CD14-positive monocyte (primary cell): ENCODE measurements at places on chromosomes 2 and 18.

DNA sequence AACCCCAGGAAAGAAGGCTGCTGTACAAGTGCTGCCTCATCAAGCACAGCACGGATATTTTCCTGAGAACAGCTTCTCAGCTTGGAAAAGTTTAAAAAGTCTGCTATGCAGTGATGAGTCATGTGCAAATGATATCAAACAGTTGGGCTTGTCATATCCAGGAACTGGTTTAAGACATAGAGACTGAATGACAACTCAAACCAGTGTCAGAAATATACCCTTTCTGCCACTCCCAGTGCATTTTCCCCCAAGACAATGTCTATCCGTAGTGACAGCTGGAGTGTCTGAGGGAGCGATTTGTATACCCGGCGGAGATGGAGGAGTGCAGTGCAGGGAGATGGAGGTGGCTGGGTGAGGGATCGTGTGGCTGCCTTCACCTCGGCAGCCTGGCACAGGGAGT lies 28.2 kb downstream of the SOX11 start:
- no peaks in the 10 kb centered on the region for H3K36me3 ChIP-seq
- H3K4me3 ChIP-seq: no peak overlapping the region
- H3K4me1 ChIP-seq: no peaks in the 10 kb centered on the region
- no peak overlapping the region for H3K27ac ChIP-seq
- no peaks in the 10 kb centered on the region for H3K27me3 ChIP-seq

DNA sequence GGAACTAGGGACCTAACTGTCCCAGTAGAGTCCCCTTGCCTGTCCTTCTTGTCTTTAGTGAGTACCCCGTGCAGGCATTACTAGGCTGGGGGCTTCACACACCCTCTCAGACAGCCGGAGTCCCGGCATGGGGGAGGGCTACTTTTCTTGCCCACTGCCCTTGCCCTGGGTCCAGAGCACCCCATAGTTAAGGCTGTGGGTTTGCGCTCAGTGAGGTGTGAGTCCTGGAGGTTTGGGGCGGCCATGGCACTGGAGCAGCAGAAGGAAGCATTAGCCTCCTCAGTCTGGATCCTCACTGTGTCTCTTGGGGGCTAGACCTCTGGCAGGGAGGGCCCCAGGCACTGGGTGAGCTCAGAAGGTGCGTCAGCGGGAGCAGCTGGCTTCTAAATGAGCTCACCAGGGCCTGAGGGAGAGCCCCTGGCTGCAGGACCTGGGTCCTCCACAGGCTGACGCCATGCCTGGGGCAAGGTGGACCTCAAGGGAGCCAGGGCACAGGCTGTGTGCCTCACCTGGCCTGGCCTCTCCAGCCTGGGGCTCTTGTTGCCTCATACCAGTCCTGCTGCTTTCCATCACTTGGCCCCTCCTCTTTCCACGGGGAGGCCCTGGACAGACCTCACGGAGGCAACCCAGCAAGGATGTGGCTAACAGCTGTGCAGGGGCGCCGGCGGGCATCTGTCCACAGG lies 27.4 kb downstream of the HS6ST1 start:
- no peaks in the 10 kb centered on the region for H3K4me1 ChIP-seq
- no peak overlapping the region for H3K4me3 ChIP-seq
- H3K36me3 ChIP-seq: no peaks in the 10 kb centered on the region

- no peaks in the 10 kb centered on the region for H3K36me3 ChIP-seq
- H3K4me3 ChIP-seq: no peak overlapping the region
- H3K27ac ChIP-seq: no peak overlapping the region
- H3K27me3 ChIP-seq: no peaks in the 10 kb centered on the region
- no peaks in the 10 kb centered on the region for H3K4me1 ChIP-seq
Observed at GRCh38 chr2:137221797-137222492, 456.6 kb downstream of the THSD7B start.

- H3K36me3 ChIP-seq: no peaks in the 10 kb centered on the region
- DNase-seq: no peak
- no peaks in the 10 kb centered on the region for H3K4me1 ChIP-seq
- H3K4me3 ChIP-seq: no peak overlapping the region
Observed at GRCh38 chr2:138395565-138396306, 105.8 kb upstream of the SPOPL start.

GRCh38 chr2:199851501-199851810 lies 464 bp upstream of the FTCDNL1 start:
- no peaks in the 10 kb centered on the region for H3K36me3 ChIP-seq
- peak overlapping the region; percentile 37 for H3K27ac ChIP-seq
- peak overlapping the region; percentile 81 for H3K4me3 ChIP-seq
- peak; percentile 29 for DNase-seq

GRCh38 chr2:48852938-48853337 lies 97.4 kb upstream of the LHCGR start:
- DNase-seq: no peak
- H3K4me1 ChIP-seq: no peaks in the 10 kb centered on the region
- H3K4me3 ChIP-seq: no peak overlapping the region
- H3K27me3 ChIP-seq: no peaks in the 10 kb centered on the region

DNA sequence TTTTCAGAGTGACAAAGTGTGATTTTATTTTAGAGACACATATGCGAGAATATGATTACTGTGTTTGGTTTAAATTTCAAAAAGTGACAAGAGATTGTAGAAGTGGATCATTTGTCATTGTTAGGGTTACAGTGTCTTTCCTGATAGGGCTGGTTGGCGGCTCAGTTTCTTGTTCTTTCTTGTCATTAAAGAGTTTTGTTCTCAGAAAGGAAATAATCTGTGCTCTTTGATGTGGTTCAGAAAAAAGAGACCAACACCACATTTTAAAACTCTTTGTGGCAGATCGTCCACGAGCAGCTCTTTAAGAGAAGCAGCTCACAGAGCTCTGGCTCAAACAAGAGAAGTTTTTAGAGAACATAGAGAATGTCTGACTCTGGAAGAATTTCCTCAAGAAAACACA lies 45.6 kb upstream of the ZNF532 start:
- no peak overlapping the region for H3K4me3 ChIP-seq
- H3K36me3 ChIP-seq: no peaks in the 10 kb centered on the region
- no peak overlapping the region for H3K27ac ChIP-seq

DNA sequence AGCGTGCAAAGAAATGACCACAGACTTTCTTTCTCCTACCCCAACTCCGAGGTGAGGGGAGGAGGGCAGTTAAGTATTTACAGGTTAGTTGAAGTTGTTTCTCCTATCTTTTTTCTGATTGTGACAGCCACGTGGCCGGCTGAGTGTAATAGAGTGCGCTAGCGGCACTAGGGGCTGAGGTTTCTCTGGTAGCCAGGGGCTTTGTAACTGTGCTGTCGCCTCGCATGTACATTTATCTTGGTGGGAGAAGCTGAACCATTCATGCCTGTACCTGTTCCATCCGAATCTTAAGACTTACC lies 214.1 kb upstream of the STON1 start:
- peak overlapping the region; percentile 95 for H3K27ac ChIP-seq
- no peaks in the 10 kb centered on the region for H3K36me3 ChIP-seq
- no peaks in the 10 kb centered on the region for H3K27me3 ChIP-seq
- H3K4me1 ChIP-seq: peaks cover 51% of the 10 kb centered on the region
- peak overlapping the region; percentile 89 for H3K4me3 ChIP-seq

- no peaks in the 10 kb centered on the region for H3K4me1 ChIP-seq
- no peak overlapping the region for H3K4me3 ChIP-seq
- DNase-seq: no peak
- no peaks in the 10 kb centered on the region for H3K36me3 ChIP-seq
Observed at GRCh38 chr2:155842103-155842502, 490.4 kb downstream of the NR4A2 start.

- no peaks in the 10 kb centered on the region for H3K36me3 ChIP-seq
- DNase-seq: no peak
- H3K4me3 ChIP-seq: no peak overlapping the region
- H3K4me1 ChIP-seq: no peaks in the 10 kb centered on the region
- H3K27ac ChIP-seq: no peak overlapping the region
- H3K27me3 ChIP-seq: no peaks in the 10 kb centered on the region
Observed at GRCh38 chr18:65988972-65989371, 238.2 kb downstream of the CDH7 start.

- H3K4me1 ChIP-seq: peaks cover 78% of the 10 kb centered on the region
- DNase-seq: no peak
- no peaks in the 10 kb centered on the region for H3K27me3 ChIP-seq
- H3K4me3 ChIP-seq: peak overlapping the region; percentile 9
Observed at GRCh38 chr2:161165266-161165665, 5.0 kb downstream of the TANK start.

GRCh38 chr18:8890957-8891464 lies 185.7 kb downstream of the MTCL1 start:
- no peak overlapping the region for H3K27ac ChIP-seq
- H3K4me1 ChIP-seq: no peaks in the 10 kb centered on the region
- no peak for DNase-seq

- H3K27me3 ChIP-seq: no peaks in the 10 kb centered on the region
- no peak overlapping the region for H3K4me3 ChIP-seq
Observed at GRCh38 chr2:235536711-235537110, 42.9 kb downstream of the AGAP1 start.

DNA sequence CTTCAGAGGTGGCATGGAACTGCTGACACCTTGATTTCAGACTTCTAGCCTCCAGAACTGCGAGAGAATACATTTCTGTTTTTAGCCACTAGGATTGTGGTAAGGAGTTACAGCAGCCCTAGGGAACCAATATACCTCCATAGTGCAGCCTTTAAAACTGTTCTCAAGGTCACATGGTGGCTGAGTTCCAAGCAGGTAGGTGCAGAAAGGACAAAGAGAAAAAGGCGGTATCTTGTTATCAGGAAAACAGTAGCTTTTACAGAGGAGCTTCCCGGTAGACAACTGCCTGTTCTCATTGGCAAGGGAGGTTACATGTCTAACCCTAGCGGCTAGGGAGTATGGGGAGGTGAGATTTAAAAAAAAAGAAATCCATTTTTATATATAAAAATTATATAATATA lies 96.2 kb upstream of the BCL2L11 start:
- H3K27me3 ChIP-seq: no peaks in the 10 kb centered on the region
- H3K4me1 ChIP-seq: peaks cover 61% of the 10 kb centered on the region
- H3K4me3 ChIP-seq: no peak overlapping the region
- H3K27ac ChIP-seq: no peak overlapping the region
- no peaks in the 10 kb centered on the region for H3K36me3 ChIP-seq

DNA sequence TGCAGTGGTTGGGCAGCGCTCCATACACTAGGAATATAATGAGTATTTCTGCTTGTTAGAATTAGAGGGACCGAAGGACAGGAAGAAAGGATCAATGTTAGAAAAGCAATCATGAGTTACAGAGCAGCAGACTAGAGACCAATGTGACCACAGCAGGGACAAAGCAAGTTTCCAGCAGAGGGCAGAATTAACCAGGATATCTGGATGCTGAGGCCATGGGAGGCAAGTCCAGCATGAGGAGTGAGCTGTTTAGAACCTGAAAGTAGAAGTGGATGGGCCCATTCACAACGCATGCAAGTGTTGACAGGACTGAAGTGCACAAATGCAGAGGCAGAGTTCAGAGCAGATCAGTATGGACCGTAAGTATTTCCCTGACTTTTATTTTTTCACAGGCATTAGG lies 910.4 kb upstream of the GYPC start:
- H3K4me3 ChIP-seq: no peak overlapping the region
- H3K36me3 ChIP-seq: no peaks in the 10 kb centered on the region
- no peaks in the 10 kb centered on the region for H3K4me1 ChIP-seq
- no peaks in the 10 kb centered on the region for H3K27me3 ChIP-seq
- no peak overlapping the region for H3K27ac ChIP-seq

- H3K4me3 ChIP-seq: no peak overlapping the region
- H3K27ac ChIP-seq: no peak overlapping the region
- no peaks in the 10 kb centered on the region for H3K27me3 ChIP-seq
- peaks cover 34% of the 10 kb centered on the region for H3K36me3 ChIP-seq
- no peaks in the 10 kb centered on the region for H3K4me1 ChIP-seq
Observed at GRCh38 chr2:121505986-121506586, 24.6 kb upstream of the RNU4ATAC start.

GRCh38 chr2:83960371-83960770 lies 498.7 kb downstream of the SUCLG1 start:
- H3K27me3 ChIP-seq: no peaks in the 10 kb centered on the region
- no peak overlapping the region for H3K27ac ChIP-seq
- no peak for DNase-seq
- H3K4me1 ChIP-seq: no peaks in the 10 kb centered on the region

DNA sequence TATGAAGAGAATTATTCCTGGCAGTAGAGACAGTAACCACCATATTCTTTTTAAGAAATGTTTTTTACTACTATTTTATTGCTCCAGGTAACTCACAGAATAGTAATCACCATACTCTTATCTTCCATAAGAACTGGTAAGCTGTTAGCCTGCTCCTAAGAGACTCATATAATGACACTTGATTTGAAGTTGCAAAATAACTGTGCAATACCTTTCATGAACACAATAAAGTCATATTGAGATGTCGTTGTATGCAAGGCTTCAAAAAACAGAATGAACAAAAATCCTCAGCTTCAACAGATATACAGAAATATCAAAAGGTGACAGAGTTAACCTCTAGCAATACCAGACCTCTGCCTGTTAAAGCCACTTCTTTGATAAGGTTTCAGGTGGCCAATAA lies 360.1 kb downstream of the NBAS start:
- H3K27ac ChIP-seq: no peak overlapping the region
- no peaks in the 10 kb centered on the region for H3K4me1 ChIP-seq
- no peaks in the 10 kb centered on the region for H3K36me3 ChIP-seq
- H3K4me3 ChIP-seq: no peak overlapping the region
- no peaks in the 10 kb centered on the region for H3K27me3 ChIP-seq

DNA sequence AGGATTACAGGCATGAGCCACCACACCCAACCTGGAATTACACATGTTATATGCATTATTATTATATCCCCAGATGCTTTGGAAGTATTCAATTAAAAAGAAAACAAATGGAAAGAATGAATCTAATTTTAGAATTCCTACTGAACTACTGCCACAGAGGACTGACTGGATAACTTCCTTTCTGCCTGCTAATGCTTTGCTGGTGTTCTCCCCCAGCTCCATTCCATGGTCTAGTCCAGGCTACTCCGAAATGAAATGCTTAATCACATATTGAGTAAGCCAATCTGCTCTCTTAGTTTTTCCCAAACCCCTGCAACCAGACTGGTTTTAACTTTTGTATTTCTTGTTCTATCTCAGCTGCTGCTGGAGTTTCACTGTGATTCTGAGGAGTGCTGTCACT lies 519.1 kb downstream of the SOX11 start:
- no peak for DNase-seq
- no peak overlapping the region for H3K4me3 ChIP-seq
- no peaks in the 10 kb centered on the region for H3K4me1 ChIP-seq
- H3K36me3 ChIP-seq: no peaks in the 10 kb centered on the region
- H3K27me3 ChIP-seq: no peaks in the 10 kb centered on the region
- H3K27ac ChIP-seq: no peak overlapping the region

- no peak overlapping the region for H3K4me3 ChIP-seq
- no peaks in the 10 kb centered on the region for H3K4me1 ChIP-seq
- no peaks in the 10 kb centered on the region for H3K36me3 ChIP-seq
Observed at GRCh38 chr2:126419403-126419802, 236.6 kb upstream of the GYPC start.
